ENCODE measurements at places on chromosomes 11 and 22. TPM values are rescaled to one million over a fixed set of nuclear protein-coding genes. Genes with fewer than 3 reads are reported as not detected.

The AMBRA1 gene
- total RNA-seq: 14.3 TPM

The FAM181B gene
- not detected for total RNA-seq

The ZNRF3 gene
- total RNA-seq: 7.8 TPM

The XNDC1N gene
- 3.6 TPM for total RNA-seq

The WT1 gene
- total RNA-seq: 4.8 TPM

The DKK3 gene
- total RNA-seq: 21.0 TPM
